ENCODE measurements at places on chromosomes 4 and X.

DNA sequence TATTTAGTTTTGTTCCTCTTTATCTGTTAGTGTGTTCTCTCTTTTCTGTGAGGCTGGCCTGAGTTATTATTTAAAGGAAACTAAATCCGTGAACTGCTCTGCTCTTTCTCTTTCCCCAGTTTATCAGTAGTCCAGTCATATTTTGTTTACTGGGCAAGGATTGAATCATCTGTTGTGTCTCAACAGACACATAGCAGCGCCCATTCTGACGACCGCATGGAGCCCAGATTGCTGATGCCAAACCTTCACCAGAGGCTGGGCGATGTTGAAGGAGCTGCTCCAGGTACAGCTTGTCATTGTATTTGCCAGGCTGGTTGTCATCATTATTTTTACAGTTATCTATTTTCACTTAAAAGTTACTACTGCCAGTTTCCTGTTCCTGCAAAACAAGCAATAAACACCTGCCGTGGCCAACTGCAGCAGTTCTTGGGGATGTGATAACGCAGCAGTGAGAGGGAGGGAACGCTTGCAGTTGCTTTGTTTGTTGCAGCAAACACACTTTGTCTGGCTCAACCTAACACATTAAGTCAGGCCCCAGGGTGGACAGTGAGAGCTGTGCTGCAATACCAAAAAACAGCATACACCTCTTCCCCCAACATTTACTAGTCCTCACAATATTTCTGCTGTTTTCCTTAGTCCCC is 10.1 kb downstream of the REELD1 start:
- DNase-seq, result no peak

DNA sequence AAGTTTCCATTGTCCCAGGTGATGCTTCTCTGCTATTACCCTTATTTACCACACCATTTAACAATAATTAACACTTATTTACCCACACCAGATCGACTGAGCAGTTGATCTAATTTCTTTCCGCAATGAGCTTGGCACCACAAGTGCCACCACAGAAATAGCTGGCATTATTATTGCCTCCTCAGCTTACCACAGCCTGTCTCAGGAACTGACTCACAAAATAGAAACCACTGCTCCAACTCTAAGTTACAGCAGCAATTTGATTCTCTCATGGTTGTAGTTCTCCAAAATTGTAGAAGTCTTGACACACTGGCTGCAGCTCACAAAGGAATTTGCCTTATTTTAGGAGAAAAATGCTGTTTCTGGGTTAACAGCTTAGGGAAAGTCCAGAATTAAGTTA is 22.5 kb downstream of the ZNF721 start:
- DNase-seq, result no peak

GRCh38 chrX:154800478-154801210 is 4.6 kb downstream of the MPP1 start:
- no peak for DNase-seq

GRCh38 chr4:170001745-170002267 is 24.4 kb downstream of the MFAP3L start:
- DNase-seq, result no peak

GRCh38 chr4:100106982-100107381 is 83.3 kb downstream of the DDIT4L start:
- DNase-seq, result peak; percentile 3

DNA sequence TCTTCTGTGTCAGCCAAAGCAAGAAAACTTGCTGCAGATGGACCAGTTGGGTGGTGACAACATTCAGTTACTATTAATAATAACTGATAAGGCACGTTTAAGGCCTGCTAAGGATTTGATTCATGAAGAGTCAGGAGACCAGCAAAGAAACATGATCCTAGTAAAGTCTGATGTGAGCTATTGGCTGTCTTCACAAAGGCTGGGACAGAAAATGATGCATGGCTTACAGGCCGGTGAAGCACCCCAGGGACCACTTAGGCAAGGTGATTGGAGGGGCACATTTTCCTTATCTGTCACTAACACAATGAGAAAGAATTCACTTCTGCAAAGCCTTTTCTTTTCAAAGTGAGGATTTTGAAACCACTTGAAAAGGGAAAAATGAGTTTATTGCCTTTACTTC is 65.4 kb upstream of the TRPC3 start:
- DNase-seq, result no peak

- DNase-seq, result no peak
These were observed 122.4 kb downstream of the LARP7 start for GRCh38 chr4:112759313-112759712.

DNA sequence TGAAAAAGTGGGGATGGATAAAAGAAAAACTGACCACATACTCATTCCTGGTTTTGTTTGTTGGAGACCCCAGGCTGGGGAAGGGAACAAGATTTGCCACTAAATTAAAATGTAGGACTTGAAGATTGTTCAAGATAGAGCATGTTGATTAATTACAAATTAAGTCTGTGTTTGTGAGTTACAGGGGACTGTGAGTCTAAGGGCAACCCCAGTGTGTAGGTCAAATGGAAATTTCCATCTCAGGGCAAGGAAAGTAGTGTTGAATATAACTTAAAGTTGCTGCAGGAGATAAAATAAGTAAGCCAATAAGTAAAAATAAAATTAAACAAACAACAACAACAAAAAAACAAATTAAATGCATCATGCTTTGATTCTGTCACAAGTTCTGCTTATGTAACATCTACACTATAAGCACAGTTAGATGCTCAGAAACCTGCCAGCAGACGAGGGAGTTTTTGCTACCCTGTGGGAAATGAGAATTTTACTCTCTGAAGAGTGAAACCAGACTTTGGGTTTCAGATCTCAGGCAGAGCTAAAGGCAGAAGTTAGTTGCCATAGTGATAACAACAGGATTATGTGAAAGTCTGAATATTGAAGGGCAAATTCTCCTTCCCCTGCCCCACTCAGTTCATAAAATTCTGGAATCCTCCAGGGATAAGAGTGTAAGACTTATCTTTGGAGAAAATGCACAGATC is 352.3 kb downstream of the GRXCR1 start:
- no peak for DNase-seq

- DNase-seq, result no peak
These were observed 344.6 kb upstream of the LCORL start for GRCh38 chr4:18366136-18366535.

GRCh38 chr4:147289181-147289580 is 191.7 kb upstream of the EDNRA start:
- no peak for DNase-seq

- peak; percentile 72 for DNase-seq
These were observed 8.3 kb upstream of the BCOR start for GRCh38 chrX:40105835-40106675.

- DNase-seq, result no peak
These were observed 294.6 kb upstream of the NRK start for GRCh38 chrX:105527759-105528158.

- no peak for DNase-seq
These were observed 51.2 kb downstream of the LGI2 start for GRCh38 chr4:24979554-24979953.

DNA sequence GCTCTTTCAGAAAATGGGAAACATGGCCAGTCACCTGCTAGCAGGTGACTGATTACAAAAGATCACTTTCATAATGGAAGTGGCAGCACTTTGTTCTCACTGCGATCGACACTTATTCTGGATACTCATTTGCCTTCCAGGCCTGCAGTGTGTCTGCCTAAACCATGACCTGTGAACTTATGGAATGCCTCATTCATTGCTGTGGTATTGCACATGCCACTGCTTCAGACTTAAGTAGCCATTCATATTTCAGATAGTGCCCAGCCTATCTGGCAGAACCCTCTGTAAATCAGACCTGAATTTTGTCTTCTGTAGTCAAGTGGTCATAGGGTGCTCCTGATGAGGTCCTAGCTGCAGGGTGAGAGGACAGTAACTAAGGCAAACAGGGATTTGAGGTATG is 23.3 kb upstream of the MGST2 start:
- no peak for DNase-seq

DNA sequence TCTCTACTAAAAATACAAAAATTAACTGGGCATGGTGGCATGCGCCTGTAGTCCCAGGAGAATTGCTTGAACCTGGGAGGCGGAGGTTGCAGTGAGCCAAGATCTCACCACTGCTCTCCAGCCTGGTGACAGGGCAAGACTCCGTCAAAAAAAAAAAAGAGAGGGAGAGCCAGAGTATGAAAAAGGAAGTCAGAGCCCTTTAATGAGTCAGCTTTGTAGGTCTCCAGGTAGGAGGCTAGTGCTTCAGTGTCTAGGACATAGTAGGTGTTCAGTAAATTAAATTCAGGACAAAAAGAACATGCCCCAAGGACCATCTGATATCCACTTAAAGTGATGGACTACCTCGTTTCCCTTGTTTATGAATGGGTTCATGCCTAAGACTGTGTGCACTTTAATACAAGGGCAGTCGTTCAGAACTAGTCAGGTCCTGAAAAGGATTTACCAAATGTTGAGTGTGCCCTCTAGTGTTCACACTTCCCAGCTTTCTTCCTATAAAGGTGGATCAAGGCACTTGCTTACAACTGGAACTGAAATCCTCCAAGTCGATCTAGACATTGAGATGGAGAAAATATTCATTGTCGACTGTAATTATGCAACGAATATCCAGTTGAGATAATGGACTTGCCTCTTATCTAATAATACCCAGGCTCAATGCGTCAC is 29.0 kb downstream of the F9 start:
- DNase-seq, result no peak

DNA sequence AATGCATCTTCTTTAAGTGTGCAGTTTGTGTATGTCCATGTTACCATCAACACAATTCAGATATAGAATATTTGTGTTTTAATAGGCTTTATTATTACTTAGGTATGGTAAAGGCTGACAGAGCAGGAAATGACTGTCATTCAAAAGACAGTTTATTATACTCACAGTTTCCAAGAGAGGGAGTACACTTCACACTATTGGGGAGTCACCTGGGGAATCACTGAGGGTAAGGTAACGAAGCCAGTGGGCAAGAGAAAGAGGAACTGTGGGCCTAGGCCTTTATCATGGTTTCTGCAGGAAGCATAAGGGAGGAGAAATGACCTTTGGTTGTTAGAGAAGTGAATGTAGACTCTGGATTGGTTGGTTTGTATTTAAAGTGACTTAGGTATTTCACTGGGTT is 235.1 kb upstream of the HCCS start:
- DNase-seq, result no peak

DNA sequence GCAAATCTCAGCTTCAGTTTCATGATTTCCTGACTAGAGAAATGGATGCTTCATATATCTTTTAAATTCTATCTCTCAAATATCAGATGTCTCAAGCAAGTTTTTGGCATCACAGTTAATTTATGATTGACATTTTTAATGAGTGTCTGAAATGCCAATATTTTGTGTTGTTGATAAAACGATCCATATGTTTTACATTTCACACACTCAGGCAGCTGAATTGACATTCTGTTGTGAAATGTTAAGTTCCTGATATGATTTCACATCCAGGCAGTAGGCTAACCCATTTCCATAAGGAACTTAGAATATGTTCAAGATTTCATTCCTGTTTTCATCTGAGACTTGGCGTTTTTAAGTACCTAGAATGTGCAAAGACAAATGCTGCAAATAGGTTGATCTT is 650.6 kb downstream of the PCDH18 start:
- DNase-seq, result no peak

- no peak for DNase-seq
These were observed 620.4 kb downstream of the KCNIP4 start for GRCh38 chr4:21327976-21328700.

- no peak for DNase-seq
These were observed 576.9 kb upstream of the PCDH10 start for GRCh38 chr4:132572210-132572609.

GRCh38 chrX:109728173-109728535 is 4.9 kb downstream of the ACSL4 start:
- no peak for DNase-seq

DNA sequence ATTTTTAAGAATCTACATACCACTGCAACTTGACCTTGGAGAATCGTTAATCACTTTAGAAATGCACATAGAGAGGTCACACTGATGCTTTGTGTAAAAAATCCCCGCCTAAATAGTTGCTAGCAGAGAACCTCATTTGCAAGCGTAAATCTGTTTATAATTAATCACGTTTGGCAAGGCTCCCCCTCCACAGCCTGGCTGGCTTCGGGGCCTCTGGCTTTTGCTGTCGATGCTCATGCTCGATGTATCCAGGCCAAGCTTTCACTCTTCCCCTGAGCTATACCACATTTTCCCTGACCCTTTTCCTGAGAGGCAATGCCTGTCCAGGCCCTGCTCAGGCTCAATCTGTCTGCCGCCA is 23.4 kb downstream of the CYTL1 start:
- DNase-seq, result no peak

DNA sequence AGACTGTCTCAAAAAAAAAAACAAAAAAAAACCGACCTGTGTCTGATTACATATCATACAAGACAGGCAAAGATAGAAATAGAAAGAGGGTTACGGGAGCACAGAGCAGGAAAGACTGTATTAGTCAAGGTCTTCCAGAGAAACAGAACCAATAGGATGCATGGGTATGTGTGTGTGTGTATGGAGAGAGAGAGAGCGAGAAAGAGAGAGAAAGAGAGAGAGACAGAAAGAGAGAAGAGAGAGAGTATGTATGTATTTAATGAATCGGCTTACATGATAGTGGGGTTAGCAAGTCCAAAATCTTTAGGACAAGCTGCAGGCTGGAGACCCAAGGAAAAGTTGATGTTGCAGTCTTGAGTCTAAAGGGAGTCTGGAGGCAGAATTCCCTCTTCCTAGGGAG is 7.5 kb upstream of the DDX3X start:
- DNase-seq, result no peak

GRCh38 chrX:5807181-5807580 is 421.5 kb downstream of the NLGN4X start:
- no peak for DNase-seq

DNA sequence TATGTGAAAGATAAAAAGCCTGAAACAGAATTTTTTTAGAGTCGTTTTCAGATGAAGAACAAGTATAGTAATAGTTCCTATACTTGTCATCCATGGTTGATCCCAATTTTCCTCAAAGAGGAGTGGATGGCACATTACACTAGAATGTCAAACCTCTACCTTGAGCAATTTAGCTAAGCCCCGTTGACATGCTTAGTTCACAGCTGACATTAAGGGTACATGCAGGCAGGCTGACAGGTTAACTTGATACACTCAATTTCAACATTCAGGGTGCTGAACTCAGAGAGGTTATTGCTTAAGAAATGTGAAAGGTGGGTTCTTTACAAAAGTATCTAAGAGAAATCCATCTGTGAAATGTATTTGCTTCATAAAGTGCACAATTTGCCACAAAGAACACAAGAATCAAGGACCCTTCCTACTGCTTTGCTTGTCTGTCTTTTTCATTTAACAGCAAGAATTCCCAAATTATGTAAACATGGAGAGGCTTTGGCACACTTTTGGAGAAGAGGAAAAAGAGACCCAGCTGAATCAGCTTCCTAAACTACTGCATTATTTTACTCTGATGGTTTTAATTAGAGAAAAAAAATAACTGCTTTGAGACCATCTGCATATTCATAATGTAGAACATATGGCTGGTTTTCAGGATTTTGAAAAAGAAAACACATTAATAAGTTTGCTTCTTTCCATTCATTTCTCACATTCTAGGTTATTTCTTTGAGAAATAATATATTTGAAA is 122.5 kb upstream of the DDIT4L start:
- DNase-seq, result no peak

- DNase-seq, result no peak
These were observed 7.3 kb upstream of the MAGEE1 start for GRCh38 chrX:76420237-76420636.

Data from CD4-positive, alpha-beta T cell treated with Interleukin-6 at 100 ng/mL for 8 hours (primary cell).